Temporal lobe (tissue), 4 donors: ENCODE measurements at places on chromosomes 1 and 21. TPM values are rescaled to one million over a fixed set of nuclear protein-coding genes. Genes with fewer than 3 reads are reported as not detected.

CNKSR1 gene
- 3.2 TPM for total RNA-seq

CD52 gene
- total RNA-seq, result not detected

OMA1 gene
- 24.6 TPM for total RNA-seq

C1orf115 gene
- total RNA-seq, result 37.1 TPM
